ENCODE measurements at places on chromosomes 3 and 15.

DNA sequence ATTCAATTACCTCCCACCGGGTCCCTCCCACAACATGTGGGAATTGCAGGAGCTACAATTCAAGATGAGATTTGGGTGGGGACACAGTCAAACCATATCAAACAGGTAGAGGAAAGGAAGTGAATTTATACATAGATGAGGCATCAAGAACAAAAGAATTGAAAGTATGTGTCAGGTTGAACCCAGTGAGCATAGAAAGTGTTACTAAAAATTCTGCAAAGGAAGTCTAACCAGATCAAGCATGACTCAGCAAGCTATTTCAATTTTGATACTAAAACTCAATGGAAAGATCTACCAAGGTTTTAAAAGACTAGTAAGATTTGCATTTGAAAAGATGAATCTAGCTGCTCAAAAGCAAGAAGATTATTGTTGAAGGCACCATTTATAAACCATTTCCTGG is 323.0 kb downstream of the ROBO2 start:
- no peak for DNase-seq

DNA sequence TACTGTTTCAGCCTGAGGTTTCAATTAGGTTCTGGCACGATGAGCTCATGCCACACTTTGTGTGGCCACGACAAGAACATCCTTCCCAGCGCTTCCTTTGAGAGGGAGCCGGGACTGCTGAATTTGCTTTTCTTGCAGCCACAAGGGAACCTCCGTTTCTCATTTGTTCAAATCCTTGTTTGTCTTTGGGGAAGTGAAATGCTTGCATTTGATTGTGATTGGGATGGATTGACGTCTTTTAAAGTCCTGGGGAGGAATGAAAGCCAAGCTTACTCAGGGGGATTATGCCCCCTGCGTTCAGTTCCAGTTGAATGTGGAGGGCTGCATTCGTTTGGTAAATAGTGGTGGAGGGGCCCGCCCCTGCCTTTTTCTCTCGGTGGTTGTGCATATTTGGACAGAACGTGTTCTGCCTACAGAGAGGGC is 277.6 kb downstream of the THSD4 start:
- DNase-seq = no peak

- DNase-seq = no peak
These were observed 9.6 kb upstream of the RNF111 start for GRCh38 chr15:58977887-58978286.

DNA sequence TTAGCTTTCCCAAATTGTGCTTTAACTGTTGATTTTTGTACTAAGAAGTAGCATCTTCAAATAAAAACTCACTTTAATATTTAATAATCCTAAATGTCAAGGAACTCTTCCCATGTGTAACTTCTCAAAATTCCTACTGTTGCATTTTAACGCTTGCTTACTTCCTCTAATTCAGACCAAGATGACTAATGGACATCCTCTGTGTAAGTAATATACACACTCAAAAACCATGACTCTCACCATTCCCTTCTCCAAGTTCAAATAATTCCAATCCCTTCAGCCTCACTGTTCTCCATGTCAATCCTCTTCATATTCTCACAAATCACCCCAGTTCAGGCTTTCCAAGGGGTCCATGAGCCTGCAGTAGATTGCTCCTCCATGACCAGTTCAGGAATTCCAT is 13.0 kb downstream of the MRPL46 start:
- DNase-seq = no peak

DNA sequence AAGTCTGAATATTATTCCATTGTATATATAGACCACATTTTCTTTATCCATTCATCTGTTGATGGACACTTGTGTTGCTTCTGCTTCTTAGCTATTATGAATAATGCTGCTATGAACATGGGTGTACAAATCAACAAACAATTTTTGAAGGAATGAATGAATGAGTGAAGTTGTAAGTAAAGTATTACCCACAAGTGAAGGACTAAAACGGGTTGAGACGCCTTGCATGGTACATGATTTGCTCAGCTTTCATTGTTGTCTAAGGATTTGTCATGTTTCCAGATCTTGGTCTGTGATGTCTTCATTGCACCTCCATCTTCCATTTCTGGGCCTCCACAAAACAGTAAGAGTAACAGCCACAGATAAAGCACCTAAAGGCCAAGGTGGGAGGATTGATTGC is 20.5 kb downstream of the IFT122 start:
- no peak for DNase-seq

GRCh38 chr3:179842061-179842460 is 189.2 kb downstream of the USP13 start:
- no peak for DNase-seq

GRCh38 chr3:64195789-64196188 is 29.5 kb downstream of the PRICKLE2 start:
- DNase-seq = no peak

GRCh38 chr15:92864127-92864814 is 35.9 kb upstream of the CHD2 start:
- DNase-seq = no peak

DNA sequence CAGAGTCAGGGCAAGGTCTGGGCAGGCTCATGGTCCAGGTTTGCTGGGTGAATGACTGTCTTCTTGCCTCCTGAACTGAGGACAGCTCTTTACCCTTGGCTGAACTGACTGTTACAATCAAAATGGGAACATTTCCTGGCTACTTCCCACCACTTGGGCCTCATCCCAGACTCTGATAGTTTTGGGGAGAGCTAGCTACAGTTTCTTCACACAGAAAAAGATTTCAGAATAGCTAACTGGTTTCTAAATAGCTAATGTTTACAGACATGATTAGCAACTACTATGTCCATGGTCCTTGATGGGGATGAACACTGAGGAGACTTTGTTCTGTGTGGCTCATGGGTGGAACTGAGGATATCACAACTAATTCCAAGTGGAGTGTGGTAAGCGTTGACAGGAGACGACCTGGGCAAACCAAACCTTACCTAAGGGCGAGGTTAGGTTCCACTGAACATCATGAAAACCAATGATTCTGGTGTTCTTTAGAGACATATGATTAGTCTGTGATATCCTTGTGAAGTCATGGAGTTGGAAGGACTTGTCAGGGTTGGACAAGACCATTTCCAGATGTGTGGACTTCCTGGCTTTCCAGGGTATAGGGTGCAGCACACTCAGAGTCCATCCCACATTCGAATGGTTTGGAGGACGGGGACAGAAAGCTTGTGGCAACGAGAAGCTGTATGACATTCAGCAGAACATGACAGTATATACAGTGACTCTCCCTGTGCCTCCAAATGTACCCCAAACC is 7.3 kb downstream of the ALPK3 start:
- DNase-seq = no peak

- DNase-seq = no peak
These were observed 84.5 kb upstream of the STT3B start for GRCh38 chr3:31448035-31448881.

GRCh38 chr3:108673988-108674661 is 83.1 kb downstream of the RETNLB start:
- DNase-seq = no peak

GRCh38 chr3:156271995-156272719 is 151.8 kb downstream of the KCNAB1 start:
- DNase-seq = no peak

- no peak for DNase-seq
These were observed 158.0 kb upstream of the IL12A start for GRCh38 chr3:159830523-159831154.

Data from NCI-H187 treated with DMSO at 0.1 percent for 48 hours (cell line).